ENCODE measurements at places on chromosomes 11 and 22. TPM values are rescaled to one million over a fixed set of nuclear protein-coding genes. Genes with fewer than 3 reads are reported as not detected.

DNA sequence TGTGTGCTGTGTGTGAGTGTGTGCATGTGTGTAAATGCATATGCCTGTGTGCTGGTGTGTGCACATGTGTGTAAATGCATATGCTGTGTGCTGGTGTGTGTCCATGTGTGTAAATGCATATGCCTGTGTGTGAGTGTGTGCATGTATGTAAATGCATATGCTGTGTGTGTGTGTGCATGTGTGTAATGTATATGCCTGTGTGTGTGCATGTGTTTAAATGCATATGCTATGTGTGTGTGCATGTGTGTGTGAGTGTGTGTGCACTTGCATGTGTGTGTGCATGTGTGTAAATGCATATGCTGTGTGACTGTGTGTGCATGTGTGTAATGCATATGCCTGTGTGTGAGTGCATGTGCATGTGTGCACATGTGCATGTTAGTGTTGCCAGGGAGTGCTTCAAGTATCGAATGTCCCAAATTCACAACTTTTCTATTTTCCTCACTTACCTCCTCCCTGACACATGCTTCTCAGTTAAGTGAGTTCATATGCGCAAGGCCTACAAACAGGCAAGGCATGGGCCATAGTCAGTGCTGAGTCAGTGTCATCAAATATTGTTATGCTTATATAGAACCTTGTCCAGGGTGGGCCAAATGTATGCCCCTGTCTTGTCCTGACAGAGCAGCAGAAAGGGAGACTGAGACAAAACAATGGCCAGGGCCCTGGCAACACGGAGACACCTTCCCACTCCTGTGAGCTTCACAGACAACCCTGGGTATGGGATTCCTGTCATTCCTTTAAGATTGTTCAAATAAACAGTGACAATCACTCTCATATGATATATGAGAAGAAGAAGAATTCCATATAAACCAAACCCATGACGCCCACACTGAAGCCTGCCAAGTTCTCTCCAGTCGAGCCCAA lies 38.6 kb downstream of the GGTLC2 start:
- no peaks in the 10 kb centered on the region for H3K36me3 ChIP-seq
- no peak for DNase-seq
- H3K27ac ChIP-seq, result no peak overlapping the region
- no peaks in the 10 kb centered on the region for H3K4me1 ChIP-seq
- no peak overlapping the region for H3K4me3 ChIP-seq
- peaks cover 12% of the 10 kb centered on the region for H3K27me3 ChIP-seq

DNA sequence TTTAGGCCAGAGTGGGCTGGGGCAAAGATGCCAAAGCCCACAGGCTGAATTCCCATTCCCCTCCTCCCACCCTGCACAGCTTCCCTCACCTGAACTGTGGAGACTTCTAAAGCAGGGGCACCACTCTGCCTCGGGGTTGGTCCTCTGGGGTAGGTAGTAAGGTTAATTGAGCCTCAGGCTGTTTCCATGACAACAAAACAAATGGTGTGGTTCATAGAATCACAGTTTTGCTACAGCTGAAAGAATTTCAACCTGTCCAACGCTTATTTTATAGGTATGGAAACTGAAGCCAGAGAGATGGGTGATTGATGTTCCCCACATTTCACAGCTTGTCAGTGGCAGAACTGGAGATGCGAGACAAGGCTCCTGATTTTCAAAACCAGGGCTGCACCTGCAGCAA lies 109.5 kb downstream of the SNX19 start:
- H3K4me1 ChIP-seq, result no peaks in the 10 kb centered on the region
- H3K27me3 ChIP-seq, result no peaks in the 10 kb centered on the region
- no peaks in the 10 kb centered on the region for H3K36me3 ChIP-seq
- H3K27ac ChIP-seq, result no peak overlapping the region
- no peak overlapping the region for H3K4me3 ChIP-seq
- no peak for DNase-seq

- no peaks in the 10 kb centered on the region for H3K4me1 ChIP-seq
- H3K36me3 ChIP-seq, result no peaks in the 10 kb centered on the region
- no peaks in the 10 kb centered on the region for H3K27me3 ChIP-seq
- no peak overlapping the region for H3K4me3 ChIP-seq
- no peak for DNase-seq
Observed at GRCh38 chr11:79686703-79687419, 246.0 kb upstream of the TENM4 start.

DNA sequence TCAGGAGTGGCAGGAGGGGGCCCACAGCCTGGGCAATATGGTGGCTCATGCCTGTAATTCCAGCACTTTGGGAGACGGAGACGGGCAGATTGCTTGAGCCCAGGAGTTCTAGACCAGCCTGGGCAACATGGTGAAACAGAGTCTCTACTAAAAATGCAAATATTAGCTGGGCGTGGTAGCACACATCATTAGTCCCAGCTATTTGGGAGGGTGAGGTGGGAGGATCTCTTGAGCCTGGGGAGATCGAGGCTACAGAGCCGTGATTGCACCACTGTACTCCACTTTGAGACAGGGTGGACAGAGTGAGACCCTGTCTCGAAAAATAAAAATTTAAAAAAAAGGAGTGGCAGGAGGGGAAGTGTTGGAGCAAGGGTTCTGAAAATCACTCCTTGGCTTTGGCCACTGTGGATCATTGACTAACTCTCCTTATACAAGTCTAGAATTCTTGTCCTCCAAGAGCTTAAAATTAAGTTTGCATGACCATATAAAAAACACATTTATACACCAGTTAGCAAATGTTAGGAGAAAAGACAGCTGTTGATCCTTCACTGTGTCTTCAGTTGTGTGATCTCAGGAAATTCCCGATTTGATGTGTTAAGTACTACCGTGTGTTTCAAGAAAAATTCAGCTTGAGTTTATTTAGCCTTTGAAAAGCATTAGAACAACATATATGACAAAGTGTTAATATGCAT lies 2.3 kb upstream of the WEE1 start:
- H3K4me1 ChIP-seq, result peaks cover 15% of the 10 kb centered on the region
- peaks cover 3% of the 10 kb centered on the region for H3K36me3 ChIP-seq
- DNase-seq, result no peak
- no peak overlapping the region for H3K27ac ChIP-seq

GRCh38 chr11:126408496-126408895 lies 53.0 kb downstream of the ST3GAL4 start:
- H3K4me3 ChIP-seq, result no peak overlapping the region
- H3K27ac ChIP-seq, result no peak overlapping the region
- peaks cover 10% of the 10 kb centered on the region for H3K36me3 ChIP-seq
- no peaks in the 10 kb centered on the region for H3K27me3 ChIP-seq

- H3K36me3 ChIP-seq, result no peaks in the 10 kb centered on the region
- DNase-seq, result no peak
Observed at GRCh38 chr11:123683428-123684170, 29.2 kb upstream of the SCN3B start.

- no peaks in the 10 kb centered on the region for H3K27me3 ChIP-seq
- H3K4me3 ChIP-seq, result no peak overlapping the region
- no peak overlapping the region for H3K27ac ChIP-seq
- no peaks in the 10 kb centered on the region for H3K36me3 ChIP-seq
- no peak for DNase-seq
Observed at GRCh38 chr11:16380941-16381568, 24.7 kb upstream of the SOX6 start.

GRCh38 chr11:134951305-134951700 lies 539.3 kb upstream of the B3GAT1 start:
- H3K27ac ChIP-seq, result no peak overlapping the region
- no peaks in the 10 kb centered on the region for H3K36me3 ChIP-seq
- peak; percentile 20 for DNase-seq
- peaks cover 5% of the 10 kb centered on the region for H3K4me1 ChIP-seq

- H3K36me3 ChIP-seq, result no peaks in the 10 kb centered on the region
- DNase-seq, result no peak
- peak overlapping the region; percentile 23 for H3K27ac ChIP-seq
Observed at GRCh38 chr11:1908618-1909017, 10.9 kb upstream of the TNNT3 start.

Gene FAM180B
- 0.62 TPM for total RNA-seq

Gene SLC22A25
- not detected for total RNA-seq

Gene APOBEC3G
- total RNA-seq, result 2.5 TPM

Gene ANO9
- 0.26 TPM for total RNA-seq
